ENCODE measurements at places on chromosomes 2 and 18.

GRCh38 chr2:224038830-224039079, 331 bp downstream of the SERPINE2 start:
- DNase-seq: no peak

GRCh38 chr2:177445200-177445599, 52.6 kb downstream of the AGPS start:
- no peak for DNase-seq

DNA sequence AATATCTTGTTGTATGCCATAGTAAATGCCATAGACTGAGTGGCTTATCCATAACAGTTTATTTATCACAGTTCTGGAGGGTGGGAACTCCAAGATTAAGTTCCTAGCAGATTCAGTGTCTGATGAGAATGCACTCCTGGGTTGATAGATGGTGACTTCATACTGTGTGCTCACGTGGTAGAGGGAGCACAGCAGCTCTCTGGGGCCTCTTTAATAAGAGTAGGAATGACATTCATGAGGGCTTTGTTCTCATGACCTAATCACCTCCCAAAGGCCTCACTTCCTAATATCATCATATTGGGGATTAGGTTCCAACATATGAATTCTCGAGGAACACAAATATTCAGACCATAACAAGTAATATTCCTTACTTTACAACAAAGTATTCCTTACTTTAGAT, 98.1 kb upstream of the SH3BP4 start:
- no peak for DNase-seq

- DNase-seq: no peak
Measured at GRCh38 chr2:221254299-221254698, 317.8 kb downstream of the EPHA4 start.

GRCh38 chr2:204870053-204870452, 324.8 kb downstream of the PARD3B start:
- no peak for DNase-seq

GRCh38 chr2:239146011-239146641, 254.7 kb downstream of the HDAC4 start:
- DNase-seq: no peak

GRCh38 chr2:231800493-231801091, 14.3 kb downstream of the COPS7B start:
- DNase-seq: no peak

DNA sequence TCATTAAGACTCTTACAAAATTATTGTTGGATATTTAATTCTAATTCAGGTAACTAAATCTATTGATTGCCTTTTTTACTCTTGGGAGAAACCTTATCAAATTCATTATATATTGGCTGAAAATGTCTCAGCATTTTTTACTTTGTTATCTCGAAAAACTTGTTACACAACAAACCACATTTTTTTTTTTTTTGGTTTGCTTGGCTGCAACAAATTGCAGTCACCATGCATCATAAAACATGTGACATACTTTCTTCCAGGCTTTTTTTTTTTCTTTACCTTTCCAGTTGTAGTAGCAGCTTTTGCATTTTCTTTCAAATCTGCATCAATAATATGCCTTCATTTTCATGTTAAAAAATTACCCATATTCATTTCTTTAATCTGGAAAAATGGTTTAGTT, 186.7 kb downstream of the TDRD15 start:
- no peak for DNase-seq
